ENCODE measurements at places on chromosomes 3 and 15. TPM values are rescaled to one million over a fixed set of nuclear protein-coding genes. Genes with fewer than 3 reads are reported as not detected.

MYL3 gene
- 0.08 TPM for total RNA-seq

TCF12 gene
- total RNA-seq: 35.9 TPM

COL7A1 gene
- 11.2 TPM for total RNA-seq

SPSB4 gene
- not detected for total RNA-seq

RAB5A gene
- total RNA-seq: 16.8 TPM

SEMA6D gene
- total RNA-seq: 14.9 TPM

SRP14 gene
- total RNA-seq: 135 TPM

KBTBD8 gene
- 4.7 TPM for total RNA-seq

TGM5 gene
- not detected for total RNA-seq

PTH1R gene
- total RNA-seq: 0.15 TPM

CHRNA3 gene
- not detected for total RNA-seq

CDC25A gene
- 0.47 TPM for total RNA-seq

SLC6A1 gene
- total RNA-seq: under 0.01 TPM

INO80 gene
- 20.5 TPM for total RNA-seq

CD86 gene
- not detected for total RNA-seq

LSG1 gene
- total RNA-seq: 27.1 TPM

LRRC15 gene
- 0.45 TPM for total RNA-seq

EHHADH gene
- 3.2 TPM for total RNA-seq

ATP13A5 gene
- not detected for total RNA-seq

PLA2G4E gene
- not detected for total RNA-seq

PLOD2 gene
- 88.5 TPM for total RNA-seq

DCLK3 gene
- total RNA-seq: not detected

POU1F1 gene
- not detected for total RNA-seq

KY gene
- total RNA-seq: 1.9 TPM

FAM107A gene
- under 0.01 TPM for total RNA-seq

CDCP1 gene
- total RNA-seq: 3.0 TPM

GREM1 gene
- total RNA-seq: 527 TPM

SLC9C1 gene
- 0.70 TPM for total RNA-seq

SERPINI2 gene
- total RNA-seq: not detected

ESYT3 gene
- total RNA-seq: 0.30 TPM

STX19 gene
- not detected for total RNA-seq

AMOTL2 gene
- total RNA-seq: 71.3 TPM

C3orf18 gene
- 8.4 TPM for total RNA-seq

PLEKHO2 gene
- 12.6 TPM for total RNA-seq

PPARG gene
- total RNA-seq: 27.5 TPM

RPL4 gene
- total RNA-seq: 3,107 TPM

GCSAM gene
- total RNA-seq: not detected

ASB14 gene
- not detected for total RNA-seq

CORO2B gene
- total RNA-seq: 11.2 TPM

ZNF80 gene
- not detected for total RNA-seq

CFAP44 gene
- 3.2 TPM for total RNA-seq

ARHGEF26 gene
- total RNA-seq: 0.12 TPM

FANCD2OS gene
- not detected for total RNA-seq

POTEB gene
- not detected for total RNA-seq

ENTPD3 gene
- not detected for total RNA-seq

LMAN1L gene
- total RNA-seq: not detected

ALDH1L1 gene
- 0.08 TPM for total RNA-seq

RTP3 gene
- total RNA-seq: not detected

BNIP2 gene
- total RNA-seq: 62.8 TPM

FAM43A gene
- 9.8 TPM for total RNA-seq

SPTBN5 gene
- 0.23 TPM for total RNA-seq

GABRR3 gene
- not detected for total RNA-seq

CFAP20DC gene
- 0.82 TPM for total RNA-seq

MRPS22 gene
- total RNA-seq: 49.1 TPM

KLHL6 gene
- not detected for total RNA-seq

NECTIN3 gene
- total RNA-seq: 15.9 TPM

ALDH1A2 gene
- total RNA-seq: 5.5 TPM

PLAAT1 gene
- not detected for total RNA-seq

ISLR2 gene
- total RNA-seq: not detected

Data from smooth muscle cell of the coronary artery (primary cell).